Vagina (tissue), 2 donors: ENCODE measurements at places on chromosomes 4 and X.

DNA sequence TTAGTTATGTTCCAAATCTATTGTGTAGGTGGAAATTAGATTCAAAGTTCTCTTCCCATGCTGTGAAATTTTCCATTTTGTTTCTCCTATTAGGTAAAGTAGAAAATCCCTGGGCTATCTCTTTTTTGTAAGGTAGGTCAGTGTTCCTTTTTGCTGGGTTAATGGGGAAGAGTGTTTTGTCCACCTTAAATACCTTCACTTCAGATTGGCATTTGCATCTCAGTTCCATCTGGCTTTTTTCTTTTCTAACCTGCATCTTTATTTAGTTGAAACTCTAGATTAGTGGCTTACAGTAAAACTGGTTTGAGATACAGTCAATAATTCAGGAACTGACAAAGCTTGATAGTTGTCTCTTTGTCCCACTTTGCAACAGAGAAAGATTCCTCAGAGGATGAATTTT lies 1115.8 kb downstream of the PDHA2 start:
- DNase-seq = no peak

- no peak for DNase-seq
Observed at GRCh38 chrX:12401252-12401651, 263.0 kb downstream of the FRMPD4 start.

DNA sequence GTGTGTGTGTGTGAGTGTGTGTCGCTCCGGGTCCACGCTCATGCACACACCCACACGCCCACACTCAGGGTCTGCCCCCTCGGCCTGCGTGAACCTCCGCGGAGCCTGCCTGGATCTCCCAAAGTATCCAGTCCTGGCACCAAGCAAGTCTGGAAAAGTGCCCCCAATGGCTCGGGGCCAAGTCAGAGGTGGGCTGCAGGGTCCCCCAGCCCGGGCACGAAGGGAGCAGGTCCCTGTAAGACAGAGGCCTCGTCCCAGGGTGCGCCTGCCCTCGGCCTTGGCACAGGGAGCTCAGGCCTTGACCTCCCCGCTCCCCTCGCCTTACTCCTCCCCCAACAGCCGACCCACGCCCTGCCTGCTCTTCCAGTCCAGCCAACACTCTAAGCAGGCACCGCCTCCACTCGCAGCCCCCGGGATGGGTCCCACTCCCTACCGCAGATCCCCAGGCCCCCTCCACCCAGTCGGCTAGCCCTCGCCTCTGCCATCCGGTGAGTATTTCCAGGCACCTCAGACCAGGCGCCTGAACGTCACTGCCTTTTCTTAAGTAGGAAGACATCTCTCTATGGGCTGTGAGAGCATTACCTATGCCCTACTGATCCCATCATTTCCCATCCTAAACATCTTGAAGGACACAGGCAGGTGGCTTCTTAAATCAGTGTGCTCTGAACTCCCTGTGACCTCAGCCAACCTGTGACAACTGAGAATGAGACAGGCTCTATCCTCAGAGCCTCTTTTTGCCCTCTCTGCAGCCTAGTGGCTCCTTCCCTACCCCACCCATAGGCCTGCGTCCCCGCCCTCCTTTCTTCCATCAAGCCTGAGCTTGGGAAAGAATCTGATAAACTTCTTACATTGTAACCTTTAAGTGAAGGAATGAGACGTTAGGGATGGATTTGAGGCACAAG lies 704 bp downstream of the FAM114A1 start:
- DNase-seq = no peak

GRCh38 chrX:123822965-123823364 lies 36.9 kb upstream of the XIAP start:
- DNase-seq = no peak

DNA sequence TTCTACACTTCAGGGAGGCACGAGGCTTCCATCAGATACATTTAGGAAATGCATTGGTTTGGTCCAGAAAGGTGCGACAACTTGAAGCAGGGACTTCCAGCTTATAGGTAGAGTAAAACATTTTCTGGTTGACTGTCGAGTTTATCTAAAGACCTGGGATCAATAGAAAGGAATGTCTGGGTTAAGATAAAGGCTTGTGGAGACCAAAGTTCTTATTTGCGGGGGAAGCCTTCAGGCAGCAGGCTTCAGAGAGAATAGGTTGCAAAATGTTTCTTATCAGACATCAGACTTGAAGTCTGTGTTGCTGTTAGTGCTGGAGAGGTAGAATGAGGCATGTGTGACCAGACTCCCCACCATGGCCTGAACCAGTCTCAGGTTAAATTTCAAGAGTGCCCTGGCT lies 190.3 kb downstream of the TRIML1 start:
- DNase-seq = no peak

- DNase-seq = no peak
Observed at GRCh38 chrX:9614016-9614415, 149.2 kb downstream of the TBL1X start.

DNA sequence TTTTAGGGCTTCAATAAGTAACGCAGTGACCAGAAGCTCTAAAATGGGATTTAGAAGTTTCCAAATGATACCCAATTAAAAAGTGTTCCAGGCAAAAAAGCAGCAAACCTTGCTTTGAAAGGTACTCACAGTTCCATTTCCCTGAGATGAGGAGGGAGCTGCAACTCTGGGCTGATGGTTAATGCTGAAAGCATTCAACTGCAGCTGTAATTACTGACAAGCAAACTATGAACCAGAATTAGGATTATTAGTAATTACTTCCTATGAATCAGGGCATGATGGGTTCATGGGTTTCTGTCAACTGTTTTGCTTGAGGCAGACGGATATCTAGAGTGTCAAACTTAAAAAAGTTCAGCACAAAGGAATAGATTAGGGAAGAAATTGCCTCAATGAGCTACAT lies 357.4 kb downstream of the STIM2 start:
- no peak for DNase-seq
